Posterior cingulate gyrus (tissue), 11 donors: ENCODE measurements at places on chromosomes 12 and 14.

DNA sequence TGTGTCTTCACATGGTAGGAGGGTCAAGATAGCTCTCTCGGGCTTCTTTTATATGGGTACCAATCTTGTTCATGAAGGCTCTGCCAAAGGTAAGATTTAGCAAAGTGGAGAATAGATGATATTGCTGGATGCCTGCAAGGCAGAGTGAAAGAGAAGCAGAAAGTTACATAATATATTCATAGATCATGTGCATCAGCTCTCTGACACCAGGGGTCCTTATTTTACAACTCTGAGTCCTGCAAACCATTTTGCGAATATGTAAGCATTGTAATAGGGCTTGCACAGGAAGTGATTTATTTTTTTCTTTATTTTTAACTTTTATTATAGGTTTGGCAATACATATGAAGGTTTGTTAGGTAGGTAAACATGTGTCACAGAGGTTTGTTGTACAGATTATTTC, 31.8 kb downstream of the CRADD start:
- no peak for DNase-seq

DNA sequence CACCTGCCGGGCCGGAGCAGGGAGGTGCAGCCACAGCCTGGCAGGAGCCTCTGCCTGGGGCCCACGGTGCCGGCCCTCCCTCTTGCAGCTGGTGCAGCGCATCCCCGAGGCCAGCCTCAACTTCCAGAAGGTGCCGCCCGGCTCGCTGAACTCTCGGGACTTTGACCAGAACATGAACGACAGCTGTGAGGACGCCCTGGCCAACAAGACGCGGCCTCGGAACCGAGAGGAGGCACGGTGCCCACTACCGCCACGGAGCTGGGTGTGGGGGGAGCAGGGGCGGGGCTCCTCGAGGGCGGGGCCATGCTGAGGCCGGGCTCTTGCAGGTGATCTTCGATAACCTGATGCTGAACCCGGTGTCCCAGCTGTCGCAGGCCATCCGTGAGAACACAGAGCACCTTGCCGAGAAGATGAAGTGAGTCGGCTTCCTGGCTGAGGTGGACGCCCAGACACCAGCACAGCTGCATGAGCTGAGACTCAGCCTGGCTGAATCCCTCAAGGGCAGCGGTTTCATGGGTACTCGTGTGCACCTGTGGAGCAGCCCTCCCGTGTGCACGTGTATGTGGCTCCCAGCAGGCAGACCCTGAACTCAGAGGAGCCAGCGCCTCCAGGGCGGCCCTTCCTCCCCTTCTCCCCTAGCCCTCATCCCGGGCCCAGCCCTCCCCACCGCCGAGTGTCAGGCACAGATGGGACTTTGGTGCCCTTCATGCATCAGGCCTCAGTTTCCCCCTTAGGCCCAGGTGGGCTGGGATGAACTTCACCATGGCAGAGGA, 28.6 kb downstream of the CEP170B start:
- DNase-seq, result no peak

- DNase-seq, result no peak
Measured at GRCh38 chr12:129075460-129076208, 222.4 kb downstream of the GLT1D1 start.

GRCh38 chr12:57735198-57735855, 3.2 kb downstream of the AGAP2 start:
- DNase-seq, result no peak

DNA sequence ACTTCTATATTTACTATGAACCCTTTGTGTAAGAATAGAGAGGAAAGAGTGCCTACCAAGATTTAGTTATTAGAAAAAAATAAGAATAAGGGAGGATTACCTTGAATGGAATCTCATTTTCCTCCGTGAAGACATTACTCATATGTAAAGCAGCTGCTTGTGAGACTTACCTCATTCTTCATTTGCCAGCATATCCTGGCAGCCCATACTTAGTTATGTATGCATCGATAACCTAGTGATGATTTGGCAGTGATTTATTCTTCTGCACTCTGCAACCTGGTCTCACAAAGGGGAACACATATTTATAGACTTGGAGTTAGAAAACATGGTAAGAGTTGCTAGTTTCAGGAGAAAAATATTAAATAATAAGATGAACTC, 56.8 kb downstream of the LRFN5 start:
- DNase-seq, result no peak

DNA sequence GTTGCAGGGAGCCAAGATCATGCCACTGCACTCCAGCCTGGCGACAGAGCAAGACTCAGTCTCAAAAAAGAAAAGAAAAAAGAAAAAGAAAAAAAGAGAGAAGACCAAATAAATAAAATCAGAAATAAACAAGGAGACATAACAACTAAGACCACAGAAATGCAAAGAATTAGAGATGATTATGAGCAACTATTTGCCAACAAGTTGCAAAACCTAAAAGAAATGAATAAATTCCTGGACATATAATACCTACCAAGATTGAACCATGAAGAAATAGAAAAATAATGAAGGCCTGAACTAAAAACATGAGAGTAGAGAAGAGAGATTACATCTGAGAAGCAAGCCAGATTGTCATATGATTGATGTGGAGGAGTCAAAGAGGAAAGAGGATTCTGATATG, 17.6 kb upstream of the EPS8 start:
- no peak for DNase-seq

GRCh38 chr12:11684393-11684792, 34.9 kb downstream of the ETV6 start:
- no peak for DNase-seq

- DNase-seq, result no peak
Measured at GRCh38 chr14:73460691-73461127, 2.4 kb upstream of the NUMB start.

GRCh38 chr14:52692248-52692962, 3.0 kb downstream of the ERO1A start:
- DNase-seq, result no peak

GRCh38 chr12:13099066-13099843, 4.2 kb downstream of the GSG1 start:
- DNase-seq, result no peak

DNA sequence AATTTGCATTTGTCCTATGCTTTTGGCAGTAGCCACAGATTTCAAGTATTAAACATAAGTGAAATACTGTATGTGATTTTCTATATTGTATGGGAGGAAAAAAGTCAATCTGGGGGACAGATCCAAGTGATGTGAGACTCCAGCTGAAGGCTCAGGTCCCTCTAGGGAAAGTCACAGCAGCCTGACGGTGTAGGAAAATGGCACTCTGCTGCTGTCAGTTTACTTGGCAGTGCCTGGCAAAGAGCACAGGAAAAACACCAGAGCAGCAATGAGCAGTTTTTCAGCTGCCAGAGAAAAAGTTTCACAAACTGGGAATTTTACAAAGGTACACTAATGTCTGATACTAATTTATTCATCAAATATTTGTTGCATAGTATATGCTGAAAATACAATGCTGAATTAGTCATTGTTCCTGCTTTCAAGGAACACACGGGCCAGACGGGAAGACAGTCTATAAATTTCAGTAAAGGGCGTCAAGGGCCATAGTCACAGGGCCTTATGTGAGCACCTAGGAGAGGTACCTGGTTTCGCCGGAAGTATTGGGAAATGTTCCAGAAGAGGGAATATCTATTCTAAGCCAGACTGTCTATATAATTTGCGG, 66.2 kb upstream of the SLC38A2 start:
- no peak for DNase-seq

DNA sequence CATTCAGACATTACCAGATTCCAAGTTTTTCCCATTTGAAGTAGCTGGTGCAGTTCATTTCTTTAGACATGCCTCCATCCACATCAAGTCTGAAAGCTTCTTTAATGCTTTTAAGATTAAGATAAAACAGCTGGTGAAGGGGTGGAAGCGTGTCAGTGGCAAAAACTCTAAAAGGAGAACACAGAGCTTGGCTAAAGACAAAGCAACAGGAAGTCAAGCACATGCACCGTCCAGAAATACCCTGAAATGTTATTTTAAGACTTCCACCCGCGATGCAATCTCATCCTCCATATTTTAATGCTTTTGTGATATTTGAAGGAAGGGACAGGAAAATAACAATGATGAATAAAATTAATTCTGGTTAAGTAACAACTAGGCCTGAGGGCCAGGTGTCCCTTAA, 31.8 kb downstream of the PPM1H start:
- no peak for DNase-seq

DNA sequence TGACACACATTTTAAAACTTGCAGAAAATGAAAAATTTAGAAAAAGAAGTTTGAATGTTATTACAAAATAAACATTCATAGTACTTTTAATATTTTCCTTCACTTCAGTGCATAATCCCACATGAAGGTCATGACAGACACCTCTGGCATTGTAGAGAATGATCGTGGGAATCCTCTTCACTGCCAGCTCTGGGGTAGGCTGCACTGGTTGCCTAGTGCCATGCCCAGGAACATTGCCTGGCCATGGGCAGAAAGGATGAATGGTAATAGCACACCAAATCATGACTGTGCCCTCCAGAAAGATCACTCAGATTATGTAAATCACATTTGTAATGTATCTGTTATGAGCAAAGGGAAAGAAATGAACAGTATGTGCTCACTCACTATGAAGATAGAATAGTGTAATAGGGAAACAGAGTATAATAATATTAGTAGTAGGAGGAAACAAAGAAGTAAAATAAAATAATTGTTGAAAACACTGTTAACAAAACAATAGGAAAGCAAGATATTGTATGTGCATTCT, 161.6 kb downstream of the PLCZ1 start:
- DNase-seq, result no peak
